ENCODE measurements at places on chromosomes 1 and 21.

GRCh38 chr1:145711213-145711651, 4.1 kb upstream of the PDZK1 start:
- DNase-seq: no peak

- no peak for DNase-seq
Measured at GRCh38 chr21:30233228-30234020, 17.5 kb upstream of the CLDN8 start.

DNA sequence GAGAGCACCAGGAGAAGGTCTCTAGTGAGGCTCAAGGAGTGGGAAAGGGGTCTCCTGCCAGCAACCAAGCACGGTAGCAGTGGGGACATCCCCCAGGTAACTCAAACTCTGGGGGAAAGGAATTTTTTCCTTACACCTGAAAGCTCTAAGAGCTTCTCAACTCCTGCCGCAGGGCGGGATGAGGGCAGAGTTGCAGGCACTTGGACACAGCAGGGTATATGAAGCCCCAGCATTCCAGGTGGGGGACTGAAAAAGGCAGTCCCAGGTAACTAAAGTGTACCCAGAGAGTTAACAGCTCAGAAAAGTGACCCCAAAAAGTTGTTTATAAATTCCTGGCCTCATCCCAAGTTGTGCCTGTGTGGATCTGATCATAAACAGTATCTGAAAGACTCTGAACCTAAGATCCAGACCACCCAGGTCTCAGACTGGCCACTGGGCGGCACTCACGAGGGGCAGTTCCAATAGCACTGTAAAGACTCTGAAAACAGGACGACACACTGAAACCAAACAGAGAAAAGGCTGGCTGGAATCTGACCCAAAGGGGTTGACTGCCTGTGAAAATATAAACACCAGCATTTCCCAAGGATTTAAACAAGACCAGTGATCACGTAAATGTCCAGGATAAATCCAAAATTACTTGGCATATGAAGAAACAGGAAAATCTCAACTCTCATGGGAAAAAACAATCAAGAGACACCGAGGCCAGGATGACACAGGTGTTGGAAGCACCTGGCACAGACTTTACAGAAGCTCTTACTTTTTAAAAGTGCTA, 47.5 kb downstream of the HSF2BP start:
- no peak for DNase-seq

GRCh38 chr1:152461544-152461943, 47.5 kb upstream of the CRNN start:
- DNase-seq: no peak

DNA sequence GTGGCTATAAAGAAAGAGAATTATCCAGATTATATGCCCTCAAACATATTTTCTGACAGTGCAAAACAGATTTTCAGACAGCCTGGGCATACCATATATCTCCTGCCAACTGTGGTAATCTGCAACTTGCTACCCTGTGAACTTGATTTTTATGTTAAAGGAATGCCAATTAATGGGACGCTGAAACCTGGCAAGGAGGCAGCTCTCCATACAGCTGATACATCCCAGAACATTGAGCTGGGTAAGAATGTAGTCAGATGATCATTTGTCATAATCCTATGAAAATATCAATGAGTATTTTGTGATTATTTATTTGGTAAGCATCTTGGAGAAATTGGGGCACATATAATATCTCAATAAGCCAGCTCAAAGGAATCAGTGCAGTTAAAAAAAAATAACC, 124.2 kb downstream of the VPS13D start:
- DNase-seq: no peak

- DNase-seq: no peak
Measured at GRCh38 chr1:169144941-169145626, 38.6 kb downstream of the ATP1B1 start.

DNA sequence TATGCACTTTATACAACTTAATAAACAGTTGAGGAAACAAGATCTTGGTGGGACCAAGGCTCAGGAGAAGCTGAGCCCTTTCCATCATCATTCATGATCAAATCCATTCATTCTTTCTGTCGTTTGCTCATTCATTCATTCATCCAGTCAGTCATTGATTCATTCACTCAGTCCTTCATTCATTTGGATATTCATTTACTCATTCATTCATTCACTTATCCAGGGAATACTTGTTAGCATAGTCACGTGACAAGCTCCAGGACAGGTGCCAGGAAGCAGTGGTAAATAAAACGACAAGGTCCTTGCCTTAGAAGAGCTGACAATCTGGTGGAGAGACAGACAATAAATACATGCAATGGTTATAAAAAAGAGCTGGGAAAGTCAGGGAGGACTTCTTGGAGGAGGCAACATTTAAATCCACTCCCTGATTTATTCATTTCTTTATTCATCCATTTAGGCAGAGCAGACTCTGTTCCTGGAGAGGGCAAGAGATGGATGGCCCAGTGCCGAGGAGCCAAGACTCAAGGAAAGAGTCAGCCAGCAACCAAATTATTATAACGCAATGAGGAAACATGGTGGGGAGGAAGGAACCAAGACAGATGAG, 74.1 kb upstream of the CASZ1 start:
- no peak for DNase-seq

DNA sequence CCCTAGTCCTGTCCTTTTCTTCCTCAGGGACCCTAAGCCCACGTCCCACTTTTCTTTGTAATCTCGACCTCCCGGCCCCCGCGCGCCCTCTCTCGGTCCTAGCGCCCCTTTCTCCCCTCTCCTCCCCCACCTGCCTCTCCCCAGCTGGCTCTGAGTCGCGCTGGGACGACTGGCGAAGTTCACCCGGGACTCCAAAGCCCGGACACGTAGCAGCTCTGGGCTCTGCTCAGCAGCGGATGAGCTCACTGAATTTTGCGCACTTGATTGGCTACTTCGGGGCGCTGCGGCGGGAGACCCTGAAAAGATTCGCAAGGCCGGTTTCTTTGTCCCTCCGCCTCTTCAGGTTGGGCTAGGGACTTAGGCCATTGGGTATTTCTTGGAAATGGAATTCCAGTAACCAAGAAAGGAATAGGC, 16.3 kb upstream of the ACKR1 start:
- no peak for DNase-seq

DNA sequence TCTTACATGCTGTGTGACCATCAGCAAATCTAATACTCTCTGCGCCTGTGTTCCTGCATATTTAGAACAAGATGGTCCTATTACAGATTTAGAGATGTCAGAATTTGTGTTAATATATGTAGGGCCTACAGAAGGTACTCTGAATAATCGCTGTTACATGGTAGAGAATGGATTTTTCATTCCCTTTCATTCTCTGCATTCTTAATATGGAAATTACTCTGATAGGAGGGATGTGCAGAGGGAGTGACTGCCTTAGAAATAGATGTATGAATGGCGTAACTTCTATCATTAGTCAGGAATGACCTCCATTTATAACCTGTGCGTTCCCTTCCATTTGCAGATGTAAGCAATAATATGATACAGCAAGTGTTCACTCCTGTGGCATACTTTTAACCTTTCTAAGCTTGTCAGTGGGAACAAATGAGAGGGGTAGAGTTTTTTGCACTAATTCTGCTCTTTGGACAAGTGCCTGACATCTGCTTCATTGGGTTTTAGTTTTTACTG, 45.6 kb downstream of the MIA3 start:
- DNase-seq: no peak

GRCh38 chr1:45722809-45723208, 27.6 kb downstream of the IPP start:
- no peak for DNase-seq

DNA sequence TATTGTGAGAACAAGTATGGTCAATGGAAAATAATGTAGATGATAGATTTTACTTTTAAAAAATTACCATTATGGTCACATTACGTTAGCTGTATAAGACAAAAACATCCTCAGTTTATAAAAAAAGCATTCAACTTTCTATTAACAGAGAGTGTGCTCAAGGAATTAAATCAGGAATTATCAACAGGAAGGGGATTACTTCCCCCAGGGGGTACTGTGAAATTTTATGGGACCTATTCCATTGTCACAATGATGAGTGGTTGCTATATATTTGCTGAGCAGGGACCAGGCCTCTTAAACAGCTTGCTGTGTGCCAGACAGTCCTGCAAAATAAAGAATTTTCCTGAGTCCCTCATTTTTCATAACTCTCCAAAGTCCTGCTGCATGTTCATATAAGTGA, 21.2 kb downstream of the JAM2 start:
- no peak for DNase-seq

GRCh38 chr1:78619446-78619802, 824 bp upstream of the IFI44L start:
- no peak for DNase-seq

- no peak for DNase-seq
Measured at GRCh38 chr1:21587602-21587953, 78.4 kb downstream of the ALPL start.

GRCh38 chr1:172545396-172546004, 12.6 kb downstream of the SUCO start:
- DNase-seq: no peak

GRCh38 chr1:116472431-116472961, 98.3 kb downstream of the CD58 start:
- no peak for DNase-seq

DNA sequence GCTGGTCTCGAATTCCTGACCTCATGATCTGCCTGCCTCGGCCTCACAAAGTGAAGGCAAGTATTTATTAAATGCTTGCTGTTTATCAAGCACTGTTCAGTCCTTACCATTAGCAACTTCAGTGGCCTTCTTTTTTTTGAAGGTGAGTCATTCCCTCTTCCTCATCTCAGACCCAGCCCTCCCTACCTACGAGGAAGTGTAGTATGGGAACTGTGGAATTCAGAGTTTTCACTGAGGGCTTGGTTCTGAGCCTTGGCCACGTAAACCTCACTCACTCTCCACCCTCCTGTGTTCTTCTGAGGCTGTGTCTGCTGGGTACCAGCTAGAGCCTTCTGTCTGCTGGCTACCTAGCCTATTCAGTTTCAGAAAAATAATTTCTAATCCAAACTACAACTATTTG, 218.3 kb upstream of the SGIP1 start:
- no peak for DNase-seq

- peak; percentile 47 for DNase-seq
Measured at GRCh38 chr1:89821322-89822108, 683 bp downstream of the LRRC8D start.

GRCh38 chr1:166933633-166934032, 41.7 kb downstream of the ILDR2 start:
- no peak for DNase-seq

DNA sequence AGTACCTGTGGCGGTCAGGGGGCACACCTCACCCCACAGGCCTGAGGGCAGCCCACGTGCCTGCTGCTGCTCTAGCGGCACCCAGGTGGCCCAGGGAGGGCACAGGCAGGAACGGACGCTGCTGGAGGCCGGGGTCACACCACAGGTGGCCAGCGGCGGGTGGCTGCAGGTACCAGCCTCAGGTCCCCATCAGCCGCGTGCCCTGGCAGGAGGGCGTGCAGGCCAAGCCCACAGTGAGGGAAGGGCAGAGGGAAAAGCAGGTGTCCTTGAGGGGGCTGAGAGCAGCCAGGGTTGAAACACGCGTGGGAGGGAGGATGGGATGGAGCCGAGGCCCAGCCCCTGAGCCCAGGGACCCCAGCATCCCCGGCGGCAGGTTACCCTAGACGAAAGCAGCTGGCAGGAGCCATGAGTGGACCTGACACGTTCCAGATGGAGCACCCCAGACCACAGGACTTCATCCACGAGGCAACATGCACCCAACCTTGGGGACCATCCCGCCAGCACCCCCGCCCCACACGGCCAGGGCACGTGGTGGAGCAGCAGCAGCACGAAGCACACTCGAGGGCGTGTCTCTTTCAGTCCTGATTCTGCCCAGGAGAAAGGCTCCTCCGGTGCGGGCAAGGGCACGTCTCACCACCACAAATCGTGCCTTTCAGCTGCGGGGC, 3.7 kb downstream of the SLC19A1 start:
- DNase-seq: no peak

GRCh38 chr1:8348777-8349472, 31.0 kb downstream of the SLC45A1 start:
- peak; percentile 60 for DNase-seq

- DNase-seq: no peak
Measured at GRCh38 chr1:19458815-19459417, 26.4 kb downstream of the CAPZB start.

- DNase-seq: no peak
Measured at GRCh38 chr1:71413441-71414175, 332.8 kb upstream of the ZRANB2 start.

GRCh38 chr1:160108888-160109662, 6.5 kb upstream of the ATP1A2 start:
- DNase-seq: no peak

GRCh38 chr1:171141688-171142415, 43.2 kb upstream of the FMO2 start:
- DNase-seq: no peak

GRCh38 chr1:35883635-35884101, 659 bp downstream of the AGO1 start:
- peak; percentile 56 for DNase-seq

GRCh38 chr1:40301541-40302299, 15.4 kb downstream of the COL9A2 start:
- no peak for DNase-seq

DNA sequence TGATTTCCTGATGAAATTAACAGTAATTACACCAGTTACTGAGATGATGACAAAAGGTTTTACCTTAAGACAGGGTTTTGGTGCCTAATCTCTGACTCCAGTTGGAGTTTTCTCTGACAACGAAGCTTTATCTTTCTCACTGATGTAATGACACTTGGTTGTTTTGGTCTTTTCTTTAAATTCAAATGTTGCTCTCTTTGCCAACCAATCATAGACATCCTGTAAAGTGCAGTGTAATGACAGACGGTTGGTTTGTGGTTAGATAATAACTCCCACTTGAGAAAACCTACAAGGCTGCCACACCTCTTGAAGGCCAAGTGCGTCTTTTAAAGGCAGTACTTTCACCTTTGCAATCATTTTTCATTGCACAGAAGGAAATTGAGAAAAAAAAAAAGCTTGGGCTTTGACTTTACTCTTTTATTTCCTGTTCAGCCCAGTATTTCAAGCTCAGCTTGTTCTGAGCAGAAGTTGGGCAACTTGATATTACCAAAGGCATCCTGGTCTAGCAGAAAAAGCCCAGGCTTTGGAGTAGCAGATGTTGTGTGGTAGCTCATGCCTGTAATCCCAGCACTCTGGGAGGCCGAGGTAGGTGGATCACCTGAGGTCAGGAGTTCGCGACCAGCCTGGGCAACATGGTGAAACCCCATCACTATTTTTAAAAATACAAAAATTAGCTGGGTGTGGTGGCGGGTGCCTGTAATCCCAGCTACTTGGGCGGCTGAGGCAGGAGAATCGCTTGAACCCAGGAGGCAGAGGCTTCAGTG, 14.9 kb downstream of the PDIK1L start:
- peak; percentile 32 for DNase-seq

GRCh38 chr1:223315665-223316064, 48.3 kb downstream of the SUSD4 start:
- DNase-seq: no peak

GRCh38 chr1:53317646-53318539, 10.0 kb downstream of the LRP8 start:
- DNase-seq: no peak

GRCh38 chr1:159141584-159142390, 29.6 kb upstream of the CADM3 start:
- no peak for DNase-seq

All from effector CD8-positive, alpha-beta T cell (primary cell).